ENCODE measurements at places on chromosomes 13 and 19. TPM values are rescaled to one million over a fixed set of nuclear protein-coding genes. Genes with fewer than 3 reads are reported as not detected.

MYH14 gene
- 3.0 TPM for total RNA-seq

DLL3 gene
- 4.0 TPM for total RNA-seq

TEX26 gene
- total RNA-seq: not detected

ZNF497 gene
- total RNA-seq: 2.1 TPM

Data from NCI-H460 (cell line).